ENCODE measurements at places on chromosomes 4 and X.

DNA sequence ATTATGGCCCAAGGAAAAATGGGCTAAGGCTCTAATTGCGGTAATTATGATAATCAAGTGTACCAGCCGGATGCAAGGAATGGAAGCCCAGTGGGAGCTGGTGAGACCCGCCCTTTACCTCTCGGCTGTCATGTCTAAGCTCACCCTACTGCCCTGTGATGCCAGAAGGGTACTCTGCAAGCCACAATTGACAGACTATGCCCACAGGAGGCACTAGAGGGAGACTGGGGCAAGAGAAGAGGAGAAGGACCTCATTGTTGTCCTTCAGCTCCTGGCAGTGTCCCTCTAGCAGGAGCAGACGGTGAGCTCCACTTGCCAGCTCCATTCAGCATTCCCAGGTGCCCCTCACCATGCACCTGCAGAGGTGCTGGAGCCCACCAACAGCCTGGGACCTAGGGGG, 141.8 kb downstream of the SMIM20 start:
- no peak for DNase-seq

DNA sequence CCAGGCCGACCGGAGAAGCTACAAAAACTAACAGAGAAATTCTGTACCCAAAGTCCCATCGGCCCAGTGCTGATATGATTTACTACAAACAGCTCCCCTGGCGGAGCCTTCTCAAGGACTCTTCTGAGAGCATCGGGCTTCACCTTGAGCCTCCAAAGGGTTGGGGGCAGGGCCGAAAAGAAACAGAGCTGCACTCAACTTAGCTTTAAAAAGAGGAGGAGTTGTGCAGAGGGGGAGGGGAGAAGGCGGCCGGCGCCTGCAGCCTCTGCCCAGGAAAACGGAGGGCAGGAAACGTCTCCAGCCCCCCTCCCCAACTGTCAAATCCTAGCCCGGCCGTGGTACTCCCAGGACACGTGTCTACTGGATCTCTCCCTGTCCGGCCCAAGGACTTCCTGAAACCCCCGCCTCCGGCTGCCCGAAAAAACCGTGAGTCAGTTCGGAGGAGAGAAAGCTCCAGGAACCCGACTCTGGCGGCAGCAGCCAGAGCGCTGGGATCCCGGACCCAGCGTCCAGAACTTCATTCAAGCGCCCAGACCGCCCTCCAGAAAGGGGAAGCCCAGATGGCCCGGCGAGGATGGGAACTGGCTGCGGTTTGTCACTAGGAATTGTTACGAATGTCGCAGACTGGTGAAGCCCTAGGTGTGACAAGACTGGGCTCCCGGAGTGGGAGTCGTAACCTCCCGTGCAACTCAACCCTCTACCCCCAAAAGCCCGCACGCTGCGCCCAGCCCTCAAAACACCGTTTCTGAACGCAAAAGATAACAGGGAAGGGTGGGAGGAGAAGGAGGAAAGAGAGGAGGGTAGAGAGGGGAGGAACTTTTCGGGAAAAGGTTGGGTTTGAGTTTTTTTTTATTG, 973 bp downstream of the ADAMTS3 start:
- DNase-seq, result no peak

- no peak for DNase-seq
Observed at GRCh38 chrX:22467571-22467970, 194.9 kb downstream of the CBLL2 start.

DNA sequence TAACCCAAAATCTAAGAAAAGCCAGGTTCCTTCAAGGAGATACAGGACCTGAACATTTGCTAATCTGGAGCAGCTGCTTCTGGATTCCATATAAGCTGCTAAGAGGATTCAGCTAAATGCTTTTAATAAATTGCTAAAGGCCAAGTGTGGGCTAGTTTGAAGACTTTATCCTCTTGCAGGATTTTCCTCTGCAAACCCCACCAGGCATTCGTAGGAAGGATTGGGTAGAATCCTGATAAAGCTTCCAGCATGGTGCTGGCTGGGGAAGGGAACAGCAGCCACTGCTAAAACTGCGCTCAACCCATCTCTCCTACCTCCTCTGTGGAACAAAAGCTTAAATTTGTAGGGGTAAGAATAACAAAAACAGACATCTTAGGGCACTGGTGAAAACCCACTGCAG, 61.3 kb upstream of the TAB3 start:
- DNase-seq, result peak; percentile 22

DNA sequence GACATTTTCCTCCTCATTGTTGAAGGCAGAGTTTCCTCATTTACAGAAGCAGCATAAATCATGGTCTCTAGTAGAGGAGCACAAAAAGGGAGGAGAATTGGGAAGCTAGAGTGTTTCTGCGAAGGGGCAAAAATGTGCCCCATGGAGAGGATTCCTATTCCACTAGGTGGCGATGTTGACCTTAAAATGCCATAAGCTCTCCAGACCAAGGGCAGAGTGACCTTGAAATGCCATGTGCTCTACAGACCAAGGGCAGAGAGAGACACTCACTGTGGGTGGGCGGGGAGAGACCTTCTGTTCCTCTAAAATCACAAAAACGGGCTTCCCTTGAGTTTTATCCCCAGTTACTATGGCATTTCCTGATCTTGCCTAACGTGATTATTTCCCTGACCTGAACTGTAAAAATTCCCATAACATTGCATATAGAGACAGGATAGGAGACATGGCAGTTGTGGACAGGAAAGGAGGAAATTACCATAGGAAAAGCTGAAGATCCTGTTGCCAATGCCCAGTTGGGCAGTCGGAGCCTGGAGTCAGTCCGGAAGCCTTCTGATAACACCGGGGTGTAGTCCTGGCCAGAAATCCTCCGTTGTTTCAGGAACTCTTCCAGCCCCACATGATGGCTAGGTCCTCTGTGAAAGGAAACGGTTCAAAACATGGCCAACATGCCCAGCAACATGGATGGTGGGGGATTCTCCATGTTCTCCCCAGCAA, 567.7 kb downstream of the MAGEB5 start:
- DNase-seq, result no peak

GRCh38 chr4:128639541-128640270, 169.8 kb upstream of the JADE1 start:
- no peak for DNase-seq

DNA sequence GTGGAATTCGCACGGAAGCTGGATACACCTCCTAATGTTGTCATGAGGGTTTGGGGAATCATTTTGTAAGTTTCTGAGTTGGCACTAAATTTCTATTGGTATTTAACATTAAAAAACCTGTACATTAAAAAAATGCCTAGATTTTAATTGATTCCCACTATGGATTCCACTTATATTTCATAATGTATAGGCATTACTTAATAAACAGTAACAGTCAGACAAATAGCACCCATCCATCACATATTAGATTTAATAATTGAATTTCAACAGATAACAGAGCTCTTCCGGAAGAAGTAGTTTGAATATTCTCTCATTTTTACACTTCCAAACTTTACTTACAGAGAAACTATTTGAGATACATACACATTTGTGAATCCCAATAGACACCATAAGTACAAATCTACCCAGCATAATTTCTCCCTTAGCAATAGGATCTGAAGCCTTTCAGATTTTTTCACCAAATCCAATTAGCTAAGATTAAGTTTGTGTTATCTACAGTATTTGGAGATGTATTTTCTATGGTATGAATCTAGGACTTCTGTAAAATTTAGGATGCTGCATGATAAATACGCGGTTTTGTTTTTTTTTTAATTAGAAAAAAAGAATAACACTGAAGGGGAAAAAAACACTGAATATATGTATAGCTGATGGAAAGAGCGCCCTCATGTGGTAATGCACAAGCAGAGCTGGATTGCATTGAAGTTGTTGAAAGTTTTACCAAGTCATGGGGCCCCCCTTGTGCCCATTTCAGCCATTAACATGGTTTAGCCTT, 12.2 kb upstream of the ODAM start:
- no peak for DNase-seq

DNA sequence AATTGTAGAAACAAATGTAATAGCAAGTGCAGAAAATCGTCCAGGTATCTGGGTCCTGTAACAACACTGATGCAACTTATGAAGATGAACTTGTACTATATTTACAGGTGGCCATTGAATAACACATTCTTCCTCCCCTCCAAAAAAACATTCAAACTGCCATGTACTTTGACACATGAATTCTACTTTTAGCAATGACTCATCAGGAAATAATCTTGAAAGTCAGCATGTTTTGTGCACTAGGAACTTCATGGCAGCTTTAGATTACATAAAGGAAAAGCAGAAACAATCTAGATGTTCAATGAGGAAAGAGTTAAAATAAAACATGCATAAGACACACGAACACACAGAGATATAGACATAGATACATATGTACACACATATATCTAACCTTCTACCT, 2.5 kb downstream of the PABPC1L2A start:
- DNase-seq, result no peak

GRCh38 chrX:125203365-125203736, 116.3 kb upstream of the TEX13C start:
- no peak for DNase-seq

DNA sequence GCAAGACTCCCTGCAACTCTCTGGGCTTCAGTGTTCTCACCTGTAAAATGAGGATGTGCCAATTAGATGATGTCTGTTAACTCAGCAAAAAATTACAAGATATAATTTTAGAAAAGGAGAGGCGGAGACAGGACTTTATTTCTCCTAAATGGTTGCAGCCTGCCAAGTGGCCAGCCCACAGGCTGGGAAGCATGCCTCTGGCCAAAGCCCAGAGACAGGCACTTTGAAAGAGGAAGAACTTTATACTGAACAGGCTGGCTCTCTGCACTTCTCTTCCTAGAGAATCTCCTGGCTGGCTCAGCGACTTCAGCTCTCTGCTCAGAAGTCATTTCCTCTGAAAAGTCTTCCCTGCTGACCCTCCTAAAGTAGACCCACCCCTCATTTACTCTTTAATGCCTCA, 3.7 kb downstream of the PRDM5 start:
- DNase-seq, result no peak

DNA sequence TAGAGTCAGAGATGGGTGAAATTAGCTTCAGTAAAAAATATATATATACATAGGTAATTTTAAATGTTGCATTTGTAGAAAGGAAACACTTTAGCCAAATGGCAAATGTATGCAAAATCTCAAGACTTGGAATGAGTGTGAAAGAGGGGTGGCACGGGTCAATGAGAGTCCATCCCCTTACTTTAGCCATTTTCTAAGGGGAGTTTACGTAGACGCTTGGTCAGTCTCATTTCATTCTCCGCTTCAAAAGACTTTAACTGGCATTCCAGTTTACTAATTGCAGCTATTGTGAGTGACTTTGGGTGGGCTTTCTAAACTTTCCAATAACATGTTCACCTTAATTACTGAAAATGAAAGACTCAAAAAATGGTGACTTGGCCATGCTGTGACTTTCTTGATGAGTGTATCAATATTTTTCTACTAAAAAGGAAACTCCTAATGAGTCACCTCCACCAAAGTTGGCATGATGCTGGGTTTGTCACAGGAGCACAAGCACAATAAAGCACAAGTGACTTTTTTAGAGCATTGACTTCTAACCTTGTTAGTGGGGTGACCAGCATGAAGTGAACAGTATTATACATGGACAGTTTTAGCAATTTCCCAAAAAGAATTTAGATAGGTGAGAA, 356.0 kb upstream of the RASGEF1B start:
- DNase-seq, result no peak

DNA sequence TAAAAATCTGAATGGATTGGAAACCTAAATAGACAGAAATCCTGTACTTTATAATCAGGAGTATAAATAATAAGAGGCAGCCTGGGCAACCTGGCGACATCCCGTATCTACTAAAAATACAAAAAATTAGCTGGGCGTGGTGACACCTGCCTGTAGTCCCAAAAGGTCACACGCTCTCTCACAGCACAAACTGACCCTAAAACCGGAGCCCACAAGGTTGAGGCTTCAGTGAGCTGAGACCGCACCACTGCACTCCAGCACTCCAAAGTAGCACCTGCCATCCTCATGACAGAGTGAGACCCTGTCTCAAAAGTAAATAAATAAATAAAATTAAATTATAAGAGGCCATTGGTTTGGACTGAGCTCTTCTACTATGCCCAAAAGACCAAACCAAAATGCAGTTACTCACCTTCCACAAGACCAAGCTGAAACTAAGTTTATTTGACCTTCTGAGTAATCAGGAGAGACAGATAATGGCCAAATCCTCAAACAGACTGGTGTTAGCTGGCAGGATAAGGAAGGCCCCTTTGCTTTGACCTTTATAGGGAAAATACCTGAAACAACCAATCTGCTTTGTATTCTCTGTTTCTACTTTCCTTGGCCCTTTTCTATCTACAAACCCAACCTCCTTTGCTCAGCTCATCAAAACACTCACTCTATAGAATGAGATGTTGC, 3.2 kb upstream of the GRSF1 start:
- DNase-seq, result no peak

- DNase-seq, result no peak
Observed at GRCh38 chr4:177066746-177067145, 242.9 kb upstream of the NEIL3 start.

- no peak for DNase-seq
Observed at GRCh38 chr4:54596201-54596600, 61.6 kb upstream of the KIT start.

DNA sequence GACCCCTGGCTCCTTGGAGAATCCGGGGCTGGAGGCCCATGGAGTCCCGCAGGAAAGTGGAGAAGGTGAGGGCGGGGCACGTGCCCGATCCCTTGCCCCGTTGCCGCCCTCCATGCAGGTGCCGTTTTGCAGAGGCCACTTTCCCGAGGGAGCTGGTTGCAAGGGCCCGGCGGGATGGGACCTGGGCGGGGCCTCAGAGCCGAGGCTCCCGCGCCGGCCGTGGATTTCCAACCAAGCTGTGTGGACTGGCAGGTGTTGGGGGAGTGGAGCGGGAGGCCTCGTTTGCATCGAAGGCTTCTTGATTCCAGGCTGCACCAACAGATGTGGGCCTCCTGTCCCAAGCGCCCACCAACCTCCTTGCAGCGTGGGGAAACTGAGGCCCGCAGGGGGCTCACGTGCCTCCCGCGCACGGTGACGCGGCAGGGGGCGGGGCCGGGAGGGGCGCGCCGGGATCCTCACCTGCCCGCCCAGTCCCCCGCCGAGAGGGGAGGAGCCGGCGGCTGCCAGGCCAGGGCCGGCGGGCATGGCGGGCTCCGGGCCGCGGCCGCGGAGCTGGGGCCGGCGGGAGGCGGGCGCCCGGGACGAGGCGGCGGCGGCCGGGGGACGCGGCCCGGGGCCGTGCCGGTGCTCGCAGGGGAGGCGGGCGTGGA, 24.9 kb downstream of the SH3BP2 start:
- peak; percentile 96 for DNase-seq

GRCh38 chr4:57504139-57504538, 394.0 kb upstream of the IGFBP7 start:
- DNase-seq, result no peak

GRCh38 chr4:37953620-37954293, 6.4 kb upstream of the PTTG2 start:
- no peak for DNase-seq

DNA sequence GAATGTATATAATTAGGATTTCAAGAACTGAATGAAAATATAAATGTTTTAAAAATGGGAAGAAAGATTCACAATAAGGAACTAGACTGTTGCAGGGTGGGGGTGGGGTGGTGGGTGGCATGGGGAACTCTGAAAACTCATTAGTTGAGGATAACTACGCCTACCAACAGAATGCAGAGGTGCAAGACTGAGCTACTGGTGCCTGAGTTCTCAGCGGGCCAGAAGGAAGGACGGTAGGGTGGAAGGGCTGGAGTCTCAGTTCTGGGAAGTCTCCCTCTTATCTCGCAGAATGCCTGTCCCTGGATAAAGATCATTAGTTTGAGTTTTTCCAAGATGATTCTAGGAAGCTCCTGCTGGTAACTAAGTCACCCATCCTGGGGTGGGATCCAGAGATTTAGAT, 1.3 kb upstream of the SOD3 start:
- no peak for DNase-seq

- DNase-seq, result no peak
Observed at GRCh38 chrX:37776987-37777325, 2.9 kb upstream of the CYBB start.

All from D721Med (cell line).